ENCODE measurements at places on chromosomes 2 and 18.

- DNase-seq = no peak
Measured at GRCh38 chr2:186695081-186695756, 1.4 kb downstream of the FAM171B start.

- no peak for DNase-seq
Measured at GRCh38 chr2:3449936-3450335, 69.4 kb downstream of the ADI1 start.

GRCh38 chr2:8061219-8061618 is 620.6 kb upstream of the ID2 start:
- DNase-seq = no peak

DNA sequence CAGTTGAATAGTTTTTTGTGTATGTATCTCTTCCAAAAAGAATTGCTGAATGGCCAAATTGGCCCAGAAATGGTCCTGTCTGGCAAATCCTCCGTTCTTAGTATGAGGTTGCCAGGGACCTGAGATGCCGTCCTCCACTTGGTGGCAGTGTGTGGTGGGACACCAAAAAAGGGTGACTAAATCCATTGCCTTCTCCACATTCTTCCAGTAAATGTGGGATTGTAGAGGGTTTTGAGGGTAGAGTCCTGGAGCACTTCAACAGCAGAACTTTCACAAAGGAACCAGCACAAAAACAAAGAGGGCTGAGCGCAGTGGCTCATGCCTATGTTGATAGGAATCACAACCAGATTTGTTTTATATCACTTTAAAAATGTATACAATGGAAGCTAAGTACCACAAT is 199.9 kb downstream of the BCL2 start:
- DNase-seq = no peak

DNA sequence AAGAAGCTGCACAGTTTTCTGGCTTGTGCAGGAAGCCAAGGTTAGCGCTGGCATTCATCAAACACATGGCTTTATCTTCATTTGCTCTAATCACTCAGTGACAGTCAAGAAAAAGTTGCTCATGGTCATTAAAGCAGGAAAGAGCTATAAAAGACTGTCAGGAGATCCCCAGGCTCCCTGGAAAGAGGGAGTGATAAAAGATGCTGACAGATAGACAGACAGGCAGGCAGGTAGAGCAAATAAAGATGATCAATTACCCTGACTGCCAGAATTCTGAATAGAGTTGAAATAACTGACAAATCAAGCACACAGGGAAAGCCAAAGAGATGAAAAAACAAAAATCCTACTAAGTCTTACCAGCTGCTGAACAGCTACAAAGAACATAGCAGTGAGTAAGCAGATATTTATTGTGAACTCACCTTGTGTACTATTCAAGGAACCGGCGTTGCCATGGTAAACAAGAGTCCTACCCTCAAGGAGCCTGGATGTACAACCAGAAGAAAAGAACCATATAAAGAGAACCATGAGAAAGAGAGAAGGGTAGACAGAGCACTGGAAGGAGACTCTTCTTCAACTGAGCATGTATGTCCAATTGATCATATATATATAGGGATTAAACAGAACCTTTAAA is 68.0 kb downstream of the RNF152 start:
- DNase-seq = no peak

- DNase-seq = no peak
Measured at GRCh38 chr2:7937082-7937481, 744.8 kb upstream of the ID2 start.

- no peak for DNase-seq
Measured at GRCh38 chr2:177693658-177694339, 301.2 kb downstream of the AGPS start.

DNA sequence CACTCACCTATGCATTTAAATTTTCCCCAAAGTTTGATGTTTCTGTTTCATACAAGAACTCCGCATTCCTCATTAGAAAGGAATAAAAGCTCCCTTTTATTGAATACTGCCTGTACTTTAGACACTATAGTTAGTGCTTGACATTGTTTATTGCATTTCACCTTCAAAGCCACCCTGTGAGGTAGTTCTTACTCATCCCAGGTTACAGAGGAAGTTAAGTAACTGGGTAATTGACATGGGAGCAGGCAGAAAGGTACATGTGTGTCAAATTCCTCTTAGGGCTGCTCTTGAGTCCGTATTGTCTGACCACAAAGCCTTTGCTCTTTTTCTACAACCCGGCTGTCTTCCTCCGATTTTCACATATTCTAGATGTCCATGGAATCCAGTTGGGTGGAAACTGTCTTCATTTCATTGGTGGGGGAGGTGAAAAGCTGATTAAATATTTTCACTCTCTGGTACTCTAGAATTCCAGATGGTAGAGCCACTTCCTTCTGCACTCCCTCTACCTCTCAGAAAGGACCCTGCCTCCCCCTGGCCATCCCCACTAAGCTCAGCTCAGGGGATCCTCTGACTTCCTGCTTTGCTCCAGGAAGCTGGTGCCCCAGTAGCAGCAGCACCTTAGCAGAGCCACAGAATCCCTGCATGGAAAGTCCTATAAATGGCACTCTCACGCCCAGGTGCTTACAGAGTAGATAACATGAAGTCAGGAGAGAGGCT is 319.2 kb downstream of the LRATD1 start:
- no peak for DNase-seq

DNA sequence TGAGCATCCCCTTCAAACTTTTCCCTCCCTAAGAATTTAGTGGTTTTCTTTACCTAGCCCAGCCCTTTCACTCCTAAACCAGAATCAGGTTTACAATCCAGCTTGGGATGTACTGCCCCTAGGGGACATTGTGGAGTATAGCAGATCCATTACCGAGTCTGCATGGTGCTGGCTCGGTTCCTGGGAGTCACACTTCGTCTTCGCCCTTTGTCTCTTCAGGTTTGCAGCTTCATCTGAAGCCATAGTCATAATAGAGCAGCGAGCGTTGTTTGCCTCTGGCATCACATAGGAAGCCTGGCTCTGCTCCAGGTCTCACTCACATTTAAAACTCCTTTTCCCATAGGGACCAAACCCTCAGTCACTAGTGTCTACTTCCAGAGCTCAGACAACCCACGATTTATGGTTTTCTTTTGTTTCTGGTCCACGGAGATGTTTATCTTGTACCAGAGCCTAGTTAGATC is 16.8 kb upstream of the LYPD6 start:
- no peak for DNase-seq

DNA sequence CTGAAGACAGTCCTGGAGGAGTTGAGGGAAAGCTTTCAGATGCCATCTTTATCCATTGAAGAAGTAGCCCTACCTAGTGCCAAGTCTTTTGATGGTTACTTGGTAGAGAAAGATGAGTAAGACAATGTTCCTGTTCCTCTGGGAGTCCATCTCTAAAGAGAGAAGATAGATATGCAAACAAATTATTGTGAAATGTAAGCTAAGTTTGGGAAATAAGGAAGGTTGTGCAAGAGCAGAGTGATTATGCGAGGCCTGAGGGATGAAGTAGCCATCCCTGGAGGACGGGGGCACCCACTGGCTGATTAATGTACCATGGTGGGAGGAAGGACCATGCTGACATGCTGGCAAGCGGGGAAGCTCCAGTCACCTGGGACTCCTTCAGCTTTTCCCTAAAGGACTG is 994 bp upstream of the DTNA start:
- DNase-seq = no peak

DNA sequence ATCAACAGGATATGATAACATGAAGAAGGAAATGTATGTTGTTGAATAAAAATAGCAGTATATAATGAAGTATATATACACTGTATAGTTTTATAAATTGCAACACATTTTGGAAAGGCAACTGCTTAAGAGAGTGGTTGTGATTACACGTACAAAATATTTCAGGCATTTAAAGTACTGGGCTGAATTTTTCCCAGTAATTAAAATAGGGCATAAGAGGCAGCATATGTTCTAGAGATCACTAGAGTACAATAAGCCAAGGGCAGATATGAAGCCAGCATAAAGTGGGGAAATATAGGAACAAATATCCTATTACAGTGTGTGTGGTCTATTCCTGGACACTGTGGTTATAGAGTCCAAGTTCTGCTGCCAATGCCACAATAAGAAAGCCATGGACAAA is 14.1 kb downstream of the DPP10 start:
- no peak for DNase-seq

- no peak for DNase-seq
Measured at GRCh38 chr2:185522472-185522871, 216.1 kb upstream of the FSIP2 start.

DNA sequence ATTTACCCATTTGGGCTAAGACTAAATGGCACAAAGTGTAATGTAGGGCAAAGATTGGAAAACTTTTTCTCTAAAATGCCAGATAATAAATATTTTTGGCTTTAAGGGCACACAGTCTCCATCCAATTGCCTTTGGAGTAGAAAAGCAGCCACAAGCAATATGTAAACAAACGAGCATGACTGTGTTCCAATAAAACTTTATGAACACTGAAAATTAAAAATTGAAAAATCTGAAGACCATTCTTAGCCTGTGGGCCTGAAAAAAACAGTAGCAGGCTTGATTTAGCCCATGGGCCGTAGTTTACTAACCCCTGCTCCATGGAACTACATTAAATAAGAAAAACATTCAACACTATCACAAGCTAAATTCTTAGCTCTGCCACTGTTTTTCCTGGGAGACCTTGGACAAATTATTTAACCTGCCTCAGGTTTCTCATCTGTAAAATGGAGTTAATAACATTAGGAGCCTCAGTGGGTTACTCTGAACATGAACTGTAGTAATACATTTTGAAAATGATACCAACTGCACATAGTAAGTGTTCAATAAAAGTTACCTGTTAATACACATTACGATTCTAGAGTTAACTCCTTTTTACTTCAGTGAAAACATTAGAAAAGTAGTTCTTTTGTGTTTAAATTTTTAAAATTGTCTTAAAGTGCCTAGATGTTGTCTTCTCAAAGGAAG is 1.3 kb downstream of the IFIH1 start:
- DNase-seq = no peak

GRCh38 chr18:77300579-77300978 is 50.9 kb downstream of the GALR1 start:
- DNase-seq = no peak

Data from esophagus squamous epithelium (tissue), 5 donors.